ENCODE measurements at places on chromosomes 3 and 15.
A peak's percentile ranks its signal among the peaks of the same experiment; 100 is the strongest.

DNA sequence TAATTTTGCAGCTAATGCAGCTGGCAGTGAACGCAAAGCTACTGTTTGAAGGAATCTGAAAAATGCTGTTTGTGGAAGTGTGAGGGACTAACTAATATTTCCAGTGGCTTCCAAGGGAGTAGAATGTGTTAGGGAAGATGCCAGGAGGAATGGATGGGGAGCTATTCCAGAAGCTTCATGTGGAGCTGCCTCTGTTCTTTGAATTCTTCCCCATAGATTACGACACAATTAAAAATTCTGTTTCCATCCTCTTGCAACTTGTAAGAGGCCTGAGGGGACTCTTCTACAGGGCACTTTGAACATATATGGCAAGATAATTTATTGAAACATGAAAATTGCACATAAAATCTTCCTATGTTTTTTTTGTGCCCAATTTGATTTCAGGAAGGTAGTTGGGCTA is 74.3 kb upstream of the CTXND1 start:
- no peak for DNase-seq

GRCh38 chr3:30743641-30744317 is 137.4 kb downstream of the TGFBR2 start:
- no peak for DNase-seq

- no peak for DNase-seq
Observed at GRCh38 chr3:108183181-108183580, 39.0 kb downstream of the IFT57 start.

DNA sequence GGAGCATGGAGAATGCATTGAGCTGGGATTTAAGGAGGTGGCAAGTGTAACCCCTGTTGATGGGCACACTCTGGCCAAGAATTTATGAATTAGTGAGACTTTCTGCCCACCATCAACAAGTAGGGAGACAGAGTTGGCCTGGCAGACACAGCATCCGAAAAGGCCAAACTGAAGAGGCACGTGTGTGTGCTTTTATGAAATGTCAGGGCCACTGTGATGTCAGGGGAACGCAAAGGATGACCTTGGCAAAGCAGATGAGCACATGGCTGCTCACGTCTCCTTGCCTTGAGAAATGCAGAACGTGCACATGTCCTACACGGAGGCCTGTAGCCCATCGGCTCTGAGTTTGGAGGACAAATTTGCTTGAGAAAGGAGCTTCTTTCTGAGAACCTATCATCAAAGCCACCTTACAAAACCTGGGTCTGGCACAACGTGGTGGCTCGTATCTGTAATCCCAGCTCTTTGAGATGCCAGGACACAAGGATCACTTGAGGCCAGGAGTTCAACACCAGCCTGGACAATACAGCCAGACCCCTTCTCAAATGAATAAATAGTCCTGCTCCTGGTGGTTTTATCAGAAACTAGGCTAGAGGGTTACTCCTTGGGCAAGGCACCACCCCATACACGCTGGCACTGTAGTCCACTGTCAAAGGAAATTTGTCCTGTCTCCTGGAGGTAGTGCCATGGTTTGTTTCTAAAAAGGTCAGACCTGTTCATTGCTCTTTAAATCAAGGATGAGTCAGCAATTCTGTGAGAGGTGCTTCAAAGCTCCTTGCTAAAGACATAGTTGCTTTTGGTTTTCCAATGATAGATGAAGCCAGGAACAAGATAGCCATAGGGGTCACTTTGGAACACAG is 941 bp upstream of the SH3BP5 start:
- DNase-seq, result no peak

DNA sequence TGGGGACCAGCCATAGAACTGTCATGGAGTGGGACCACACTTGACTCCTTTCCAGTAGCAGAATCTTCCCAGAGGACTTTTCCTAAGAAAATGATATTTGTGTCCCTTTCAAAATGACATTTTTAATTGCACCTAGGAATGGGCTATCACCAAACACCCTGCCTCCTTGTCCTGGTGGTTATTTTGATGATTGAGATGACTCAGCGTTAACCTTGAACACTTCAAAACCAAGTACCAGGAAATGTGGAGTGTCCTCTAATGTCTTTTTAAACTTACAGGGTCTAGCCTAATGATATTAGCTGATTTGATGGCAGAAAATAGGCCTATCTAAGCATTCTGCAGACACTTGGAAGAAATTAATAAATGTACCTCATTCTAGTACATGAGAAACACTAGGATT is 90.7 kb downstream of the HHLA2 start:
- DNase-seq, result no peak

GRCh38 chr3:48435774-48436476 is 4.0 kb downstream of the CCDC51 start:
- peak; percentile 39 for DNase-seq

DNA sequence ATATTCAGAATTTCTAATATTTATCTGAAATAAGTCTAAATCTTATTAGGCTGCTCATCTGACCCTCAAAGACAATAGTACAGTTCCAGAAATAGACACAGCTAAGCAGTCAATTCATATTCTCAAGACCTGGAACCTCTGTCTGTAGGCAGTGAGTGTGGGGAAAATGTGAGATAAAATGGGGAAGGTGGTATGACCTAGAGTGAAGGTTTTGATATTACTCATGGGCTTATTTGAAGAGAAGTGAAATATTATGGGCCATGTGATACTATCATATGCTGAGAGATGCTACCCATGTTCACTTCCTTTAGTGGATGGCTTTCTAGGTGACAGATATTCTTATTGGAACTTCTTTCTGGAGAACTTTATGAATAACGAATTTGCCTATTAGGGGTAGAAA is 33.5 kb downstream of the TGFBR2 start:
- DNase-seq, result no peak

- no peak for DNase-seq
Observed at GRCh38 chr3:169008776-169009358, 654.6 kb downstream of the MECOM start.

GRCh38 chr3:195549931-195550519 is 6.9 kb upstream of the PPP1R2 start:
- no peak for DNase-seq

DNA sequence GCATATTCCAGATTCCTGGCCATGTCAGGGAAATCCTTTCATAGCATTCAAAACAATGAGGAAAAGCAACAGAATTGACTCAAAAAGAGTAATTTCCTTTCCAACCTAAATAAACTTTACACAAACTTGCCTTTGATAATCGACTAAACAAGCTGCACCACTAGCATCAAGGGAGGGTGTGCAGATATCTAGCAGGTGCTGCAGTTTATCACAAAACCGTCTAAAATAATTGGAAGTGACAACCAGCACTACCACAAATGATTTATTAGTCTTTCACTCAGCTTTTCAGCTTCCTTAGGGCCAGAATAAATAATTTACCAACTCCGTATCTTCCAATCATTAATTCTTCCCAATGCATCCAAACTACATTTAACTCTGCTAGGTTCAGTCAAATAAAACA is 71.7 kb downstream of the TBC1D5 start:
- DNase-seq, result no peak

DNA sequence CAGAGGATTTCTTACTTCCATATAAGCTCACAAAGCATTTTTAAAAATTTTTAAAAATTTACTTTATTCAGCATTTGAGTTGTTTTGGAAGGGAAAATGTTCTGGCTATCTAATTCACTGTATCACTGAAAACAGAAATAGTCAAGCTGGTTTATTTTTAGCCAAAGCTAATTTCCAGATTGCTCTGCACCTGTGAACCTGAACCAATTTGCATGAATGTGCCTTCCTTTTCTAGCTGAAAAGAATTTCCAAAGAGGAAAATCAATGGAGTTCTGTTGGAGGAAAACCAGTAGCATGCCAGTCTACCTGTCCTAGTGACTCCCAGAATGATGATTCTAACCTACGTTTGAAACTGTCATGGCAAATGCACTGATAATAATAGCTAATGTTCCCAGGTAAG is 134.2 kb upstream of the LIPC start:
- DNase-seq, result no peak

- no peak for DNase-seq
Observed at GRCh38 chr15:52008698-52009434, 10.2 kb upstream of the MAPK6 start.

DNA sequence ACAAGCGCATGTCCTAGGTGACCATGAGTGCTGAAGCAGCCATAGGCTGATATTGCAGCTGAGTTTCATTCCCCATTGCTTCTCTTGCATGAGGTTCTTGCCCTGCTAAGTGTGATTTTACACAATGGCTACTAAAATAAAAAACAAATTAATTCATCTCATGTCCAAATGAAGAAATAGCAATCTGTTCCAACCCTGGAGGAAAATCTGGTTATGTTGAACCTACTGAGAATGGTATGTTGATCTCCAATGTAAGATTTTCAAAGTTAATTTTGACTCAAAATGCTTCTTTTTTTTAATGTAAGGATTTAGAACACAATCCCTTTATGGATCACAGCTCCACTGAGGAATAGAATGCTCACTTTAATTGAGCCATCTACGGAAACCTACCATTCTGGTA is 254.2 kb upstream of the CRBN start:
- DNase-seq, result no peak

- DNase-seq, result no peak
Observed at GRCh38 chr3:122843604-122844003, 48.7 kb downstream of the SLC49A4 start.

DNA sequence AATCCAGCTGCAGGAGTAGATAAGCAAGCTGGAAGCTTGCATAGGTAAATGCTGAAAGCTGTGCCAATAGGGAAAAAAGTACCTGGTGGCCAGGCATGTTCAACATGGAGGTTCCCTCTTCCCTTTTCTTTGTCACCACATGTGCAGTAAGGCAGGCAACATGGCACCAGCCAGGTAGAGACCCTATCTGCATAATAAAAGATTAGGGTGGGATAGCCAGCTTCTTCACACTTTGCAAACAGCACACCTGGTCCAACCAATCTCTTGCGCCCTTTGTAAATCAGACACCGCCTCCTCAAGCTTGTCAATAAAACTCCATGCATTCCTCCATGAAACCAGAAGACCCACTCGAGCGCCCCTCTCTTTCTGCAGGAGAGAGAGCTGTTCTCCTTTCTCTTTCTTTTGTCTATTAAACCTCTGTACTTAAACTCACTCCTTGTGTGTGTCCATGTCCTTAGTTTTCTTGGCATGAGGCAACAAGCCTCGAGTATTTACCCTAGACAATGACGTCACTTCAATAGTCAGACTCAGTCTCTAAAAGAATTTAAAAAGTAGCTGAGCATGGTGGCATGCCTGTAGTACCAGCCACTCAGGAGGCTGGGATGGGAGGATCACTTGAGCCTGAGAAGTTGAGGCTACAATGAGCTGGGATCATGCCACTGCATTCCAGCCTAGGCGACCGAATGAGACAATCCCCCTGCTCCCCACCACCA is 256.3 kb downstream of the SCAPER start:
- DNase-seq, result no peak

- no peak for DNase-seq
Observed at GRCh38 chr15:78213956-78214355, 20.4 kb downstream of the ACSBG1 start.

GRCh38 chr15:45743426-45744235 is 108.8 kb downstream of the SQOR start:
- DNase-seq, result no peak

Measured in SK-N-MC (cell line).